ENCODE measurements at places on chromosomes 13 and 19. TPM values are rescaled to one million over a fixed set of nuclear protein-coding genes. Genes with fewer than 3 reads are reported as not detected.

Gene GPC5
- 1.5 TPM for total RNA-seq

Gene CEACAM1
- 3.4 TPM for total RNA-seq

Gene OR7C2
- total RNA-seq, result not detected

Gene HCN2
- 21.9 TPM for total RNA-seq

- peak; percentile 98 for DNase-seq
These were observed 3.3 kb upstream of the RPL36 start for GRCh38 chr19:5686647-5687359.

GRCh38 chr13:104289400-104289799 is 1223.2 kb upstream of the SLC10A2 start:
- DNase-seq, result no peak

All from left ventricle myocardium inferior (tissue), 1 donor.